ENCODE measurements at places on chromosomes 13 and 19.

GRCh38 chr19:53161123-53161522 lies 2.3 kb upstream of the ZNF347 start:
- no peak for DNase-seq

DNA sequence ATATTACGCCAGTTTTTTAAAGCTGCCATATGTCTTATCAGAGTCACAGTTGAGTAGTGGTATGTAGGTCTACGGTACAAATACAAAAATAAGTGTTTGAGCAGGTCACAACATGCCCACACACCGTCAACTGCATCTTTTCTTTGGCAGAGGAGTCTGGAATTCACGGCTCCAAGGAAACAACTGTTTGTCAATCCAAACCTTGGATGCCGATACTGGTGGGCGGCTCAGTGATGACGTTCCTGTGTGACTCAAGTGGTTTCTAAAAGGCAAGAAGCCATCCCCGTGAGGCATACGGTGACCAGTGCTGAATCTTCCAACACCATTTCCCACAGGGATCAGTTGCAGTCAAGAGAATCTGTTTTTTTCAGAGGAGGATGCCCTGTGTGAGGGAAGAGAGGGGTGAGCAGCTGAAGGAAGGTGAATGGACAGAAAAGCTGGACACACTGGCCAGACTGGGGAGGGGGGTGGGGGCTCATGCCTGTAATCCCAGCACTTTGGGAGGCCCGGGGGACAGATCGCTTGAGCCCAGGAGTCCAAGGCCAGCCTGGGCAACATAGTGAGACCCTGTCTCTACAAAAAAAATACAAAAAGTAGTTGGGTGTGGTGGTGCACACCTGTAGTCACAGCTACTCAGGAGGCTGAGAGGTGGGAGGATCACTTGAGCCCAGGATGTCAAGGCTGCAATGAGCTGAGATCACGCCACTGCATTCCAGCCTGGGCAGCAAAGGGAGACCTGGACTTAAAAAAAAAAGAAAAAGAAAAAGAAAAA lies 22.8 kb upstream of the CEBPG start:
- no peak for DNase-seq

GRCh38 chr13:67829641-67830040 lies 599.5 kb upstream of the PCDH9 start:
- no peak for DNase-seq

DNA sequence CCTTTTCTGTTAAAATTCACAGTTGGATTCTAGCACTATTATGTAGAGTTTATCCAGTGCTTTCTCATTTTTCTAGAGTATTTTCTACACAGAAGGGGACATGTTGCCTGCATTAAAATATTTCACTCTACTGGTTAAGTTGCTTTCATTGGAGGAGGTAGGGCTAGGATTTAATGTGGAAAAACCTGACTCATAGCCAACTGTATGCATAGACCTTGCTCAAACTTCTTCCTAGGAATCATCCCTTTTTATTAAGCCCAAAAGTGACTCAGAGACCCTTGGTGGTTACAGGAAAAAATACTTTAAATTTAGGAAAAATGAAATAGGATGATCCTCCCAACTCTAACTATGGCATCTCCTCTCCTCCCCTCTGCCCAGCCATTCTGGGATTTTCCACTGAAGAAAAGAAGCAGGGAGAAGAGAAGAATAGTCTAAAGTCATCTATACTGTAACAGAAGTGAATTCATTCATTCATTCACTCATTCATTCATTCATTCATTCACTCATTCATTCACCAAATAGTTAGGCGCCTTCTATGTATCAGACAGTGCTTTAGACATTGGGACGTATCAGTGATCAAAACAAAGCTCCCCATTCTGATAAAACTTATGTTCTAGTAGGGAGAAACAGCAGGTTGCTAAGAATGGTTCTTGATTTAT lies 109.0 kb upstream of the HTR2A start:
- no peak for DNase-seq

DNA sequence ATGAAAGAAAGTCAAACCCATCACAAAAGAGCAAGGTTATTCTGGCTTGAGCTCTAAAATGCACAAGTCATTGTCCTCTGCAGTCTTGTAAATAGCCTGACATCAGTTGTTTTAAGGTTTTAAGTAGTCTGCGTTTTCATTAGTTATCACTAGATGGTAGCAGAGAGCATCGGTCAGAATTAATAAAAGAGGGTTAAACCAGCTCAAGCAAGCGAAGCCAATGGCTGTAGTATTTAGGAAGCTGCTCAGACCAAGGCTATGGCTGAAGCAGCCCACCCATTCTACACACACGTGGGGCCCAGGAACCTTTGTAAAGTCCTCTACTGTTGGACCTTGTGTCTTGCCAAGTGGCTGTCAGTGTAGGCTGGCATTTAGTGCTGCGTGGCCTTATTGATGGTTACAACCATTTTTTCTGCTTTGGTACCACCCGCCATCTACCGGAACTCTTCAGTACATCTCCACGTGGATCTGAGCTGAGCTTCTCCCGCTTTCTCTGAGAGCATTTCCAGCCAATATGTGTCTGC lies 13.3 kb upstream of the ZNF57 start:
- no peak for DNase-seq

- DNase-seq: peak; percentile 80
Measured at GRCh38 chr13:49627831-49628652, at the start of gene ARL11. Gene ARL11, plus strand, starts transcription at chr13:49628507. Its CDS starts 1,941 bp downstream, at chr13:49630448.

DNA sequence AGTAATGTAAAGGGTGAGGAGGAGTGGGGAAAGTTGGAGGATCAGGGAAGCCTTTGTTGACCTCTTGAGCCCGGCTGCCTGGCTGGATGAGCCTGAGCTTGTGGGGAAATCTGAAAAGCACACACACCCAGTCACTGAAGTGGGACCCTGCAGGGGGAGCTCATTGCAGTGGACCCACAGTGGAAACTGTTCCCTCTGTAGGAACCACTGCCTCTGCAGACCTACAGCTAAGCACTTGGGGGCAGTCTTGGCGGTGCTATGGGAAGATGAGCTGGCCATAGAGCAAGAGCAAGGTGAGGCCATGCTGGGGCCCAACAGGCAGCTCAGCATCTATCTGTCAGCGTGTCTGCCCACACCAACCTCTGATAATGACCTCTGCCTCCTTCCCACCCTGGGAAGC lies 294.8 kb downstream of the TSHZ3 start:
- no peak for DNase-seq

DNA sequence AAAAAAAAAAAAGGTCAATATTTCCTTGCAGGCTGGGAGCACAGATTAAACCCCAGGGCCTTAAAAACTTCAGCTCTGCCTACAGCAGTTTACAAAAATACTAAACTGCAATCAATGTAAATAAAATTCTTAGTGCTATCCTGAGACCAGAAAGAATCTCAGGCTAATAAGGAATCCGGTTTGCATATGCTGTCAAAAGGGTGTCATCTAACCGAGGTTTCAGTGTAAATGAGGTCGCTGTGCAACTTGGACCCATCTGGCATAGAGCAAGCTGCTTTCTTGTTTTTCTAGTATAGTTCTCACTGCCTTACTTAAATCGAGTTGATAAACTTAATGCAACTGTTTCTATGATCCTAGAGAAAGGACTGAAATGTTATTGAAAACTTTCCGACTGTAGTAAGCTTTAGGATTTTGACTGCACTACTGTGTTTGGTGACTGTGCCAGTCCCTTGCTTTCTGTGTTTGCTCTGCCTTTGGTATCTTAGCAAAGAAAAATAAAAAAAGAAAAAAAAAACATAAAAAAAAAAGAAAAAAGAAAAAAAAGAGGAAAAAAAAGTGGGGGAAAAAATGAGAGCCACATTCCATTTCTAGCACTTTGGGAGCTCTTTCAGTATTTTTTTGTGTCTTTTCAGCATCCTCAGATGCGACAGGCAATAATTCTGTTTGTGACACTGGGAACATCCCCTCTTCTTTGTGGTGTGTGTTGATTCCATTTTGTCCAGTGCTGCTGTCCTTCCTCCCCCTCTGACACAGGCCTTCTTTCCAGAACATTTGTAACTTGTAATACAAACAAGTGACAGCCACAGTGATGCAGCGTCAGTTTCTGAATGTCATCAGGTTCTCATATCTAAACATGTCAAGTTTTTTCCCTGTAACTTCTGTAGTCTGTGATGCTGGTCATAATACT lies 340.5 kb downstream of the ZNF536 start:
- no peak for DNase-seq

- no peak for DNase-seq
Measured at GRCh38 chr13:89951341-89951740, 1396.1 kb upstream of the MIR17HG start.

GRCh38 chr13:70363991-70364390 lies 255.7 kb upstream of the KLHL1 start:
- DNase-seq: no peak

DNA sequence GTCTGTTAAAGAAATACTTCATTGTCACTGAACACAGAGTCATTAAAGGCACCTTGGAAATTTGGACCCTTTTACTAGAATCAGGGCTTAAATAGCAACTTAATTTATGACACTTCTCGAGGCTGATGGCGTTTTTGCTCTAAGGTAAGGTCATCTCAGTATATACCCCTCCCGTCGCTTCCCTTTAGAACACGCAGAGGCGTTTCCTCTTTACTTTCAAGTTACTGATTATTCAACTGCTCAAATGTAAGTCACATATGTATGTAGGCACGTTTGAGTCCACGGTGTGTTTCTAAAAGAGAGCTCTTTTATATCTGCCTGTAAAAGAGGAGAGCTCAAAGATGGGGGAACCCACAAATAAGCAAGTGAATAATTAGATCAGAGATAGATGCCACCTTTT lies 181.5 kb downstream of the TSHZ3 start:
- no peak for DNase-seq

DNA sequence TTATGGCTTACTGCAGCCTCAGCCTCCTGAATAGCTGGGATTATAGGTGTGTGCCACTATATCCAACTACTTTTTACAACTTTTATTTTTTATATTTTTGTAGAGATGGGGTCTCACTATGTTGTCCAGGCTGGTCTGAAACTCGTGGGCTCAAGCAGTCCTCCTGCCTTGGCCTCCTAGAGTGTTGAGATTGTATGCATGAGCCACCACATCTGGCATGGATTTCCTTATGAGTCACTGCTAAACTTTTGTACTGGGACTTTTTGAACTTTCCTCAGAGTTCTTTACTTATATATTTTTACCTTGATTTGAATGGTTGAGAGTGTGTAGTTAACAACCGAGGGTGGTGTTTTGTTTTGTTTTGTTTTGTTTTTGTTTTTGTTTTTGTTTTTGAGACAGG lies 33.4 kb downstream of the DNAJC3 start:
- DNase-seq: no peak

GRCh38 chr13:34401696-34402095 lies 540.4 kb upstream of the NBEA start:
- no peak for DNase-seq

DNA sequence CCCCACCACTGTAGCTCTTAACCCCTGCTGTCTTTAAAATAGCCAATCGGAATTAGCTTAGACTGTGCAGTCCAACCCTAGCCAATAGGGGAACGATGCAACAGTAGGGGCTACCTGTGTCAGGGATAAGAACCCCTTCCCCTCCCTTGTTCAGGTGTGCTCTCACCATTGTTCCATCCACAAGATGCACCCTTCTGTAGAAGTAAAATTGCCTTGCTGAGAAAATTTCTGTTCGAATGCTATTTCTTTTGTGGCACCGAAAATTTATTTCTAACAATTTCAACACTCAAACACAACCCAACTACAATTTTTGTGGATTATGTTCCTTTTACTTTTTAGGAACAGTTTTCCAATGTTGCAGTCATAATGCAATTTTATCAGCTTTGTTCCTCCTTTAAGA lies 3.6 kb upstream of the ZNF583 start:
- DNase-seq: no peak

- DNase-seq: no peak
Measured at GRCh38 chr19:10037809-10038208, 24.5 kb downstream of the RDH8 start.

DNA sequence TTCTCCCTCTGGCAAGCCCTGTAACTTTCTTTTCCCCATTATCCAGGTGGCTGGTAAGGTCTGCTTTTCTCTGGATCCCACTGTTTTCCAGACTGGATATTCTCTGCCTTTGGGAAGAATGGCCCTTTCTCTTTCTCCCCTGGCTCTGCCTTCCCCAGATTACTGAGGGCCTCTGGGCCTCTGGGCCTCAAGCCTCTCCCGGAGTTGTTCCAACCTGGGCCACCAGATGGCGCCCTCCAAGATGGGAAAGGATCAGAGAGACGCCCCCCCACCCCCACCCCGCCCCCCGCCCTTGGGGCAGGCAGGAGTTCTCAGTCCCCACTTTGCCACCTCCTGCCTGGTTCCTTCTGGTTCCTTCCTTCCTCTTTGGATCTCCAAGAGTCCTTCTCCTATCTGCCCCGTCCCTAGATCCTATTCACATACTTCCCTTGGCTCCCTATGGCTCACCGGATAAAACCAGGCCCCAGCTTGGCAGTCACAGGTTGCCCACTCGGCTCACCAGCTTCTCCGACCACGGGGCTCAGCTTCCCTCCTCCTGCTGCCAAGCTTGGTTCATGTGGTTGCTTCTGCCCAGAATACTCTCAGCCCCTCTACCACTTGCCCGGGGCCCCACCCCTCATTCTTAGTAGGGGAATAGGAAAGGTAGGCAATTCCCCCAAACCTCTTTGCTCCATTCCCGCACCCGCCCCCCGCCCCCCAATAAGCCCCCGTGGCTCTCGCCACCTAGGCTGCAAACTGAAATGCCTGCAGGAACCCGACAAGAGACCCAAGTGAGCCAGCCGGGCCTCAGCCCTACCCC lies 13.1 kb downstream of the EPS8L1 start:
- peak; percentile 76 for DNase-seq

GRCh38 chr13:101520672-101521071 lies 68.2 kb downstream of the ITGBL1 start:
- no peak for DNase-seq

Data from GM12892 (cell line).